ENCODE measurements at places on chromosomes 6 and 20.

DNA sequence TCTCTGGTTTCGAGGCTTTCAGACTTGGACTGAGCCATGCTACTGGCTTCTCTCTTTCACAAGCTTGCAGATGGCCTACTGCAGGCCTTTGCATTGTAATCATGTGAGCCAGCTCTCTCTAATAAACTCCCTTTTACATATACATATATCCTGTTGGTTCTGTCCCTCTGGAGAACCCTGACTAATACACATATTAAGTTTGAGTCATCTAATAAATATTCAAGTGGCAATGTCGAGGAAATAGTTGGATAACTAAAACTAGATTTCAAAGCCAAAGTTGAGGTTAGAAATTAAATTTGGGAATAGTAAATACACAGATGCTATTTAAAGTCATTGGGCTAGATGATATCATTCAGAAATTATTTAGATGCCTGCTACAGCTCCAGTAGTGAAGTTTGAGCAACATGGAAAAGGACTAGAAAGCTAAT is 1343.4 kb downstream of the GRIK2 start:
- DNase-seq, result peak; percentile 35

- DNase-seq, result no peak
Observed at GRCh38 chr6:167094820-167095637, 27.9 kb upstream of the CCR6 start.

DNA sequence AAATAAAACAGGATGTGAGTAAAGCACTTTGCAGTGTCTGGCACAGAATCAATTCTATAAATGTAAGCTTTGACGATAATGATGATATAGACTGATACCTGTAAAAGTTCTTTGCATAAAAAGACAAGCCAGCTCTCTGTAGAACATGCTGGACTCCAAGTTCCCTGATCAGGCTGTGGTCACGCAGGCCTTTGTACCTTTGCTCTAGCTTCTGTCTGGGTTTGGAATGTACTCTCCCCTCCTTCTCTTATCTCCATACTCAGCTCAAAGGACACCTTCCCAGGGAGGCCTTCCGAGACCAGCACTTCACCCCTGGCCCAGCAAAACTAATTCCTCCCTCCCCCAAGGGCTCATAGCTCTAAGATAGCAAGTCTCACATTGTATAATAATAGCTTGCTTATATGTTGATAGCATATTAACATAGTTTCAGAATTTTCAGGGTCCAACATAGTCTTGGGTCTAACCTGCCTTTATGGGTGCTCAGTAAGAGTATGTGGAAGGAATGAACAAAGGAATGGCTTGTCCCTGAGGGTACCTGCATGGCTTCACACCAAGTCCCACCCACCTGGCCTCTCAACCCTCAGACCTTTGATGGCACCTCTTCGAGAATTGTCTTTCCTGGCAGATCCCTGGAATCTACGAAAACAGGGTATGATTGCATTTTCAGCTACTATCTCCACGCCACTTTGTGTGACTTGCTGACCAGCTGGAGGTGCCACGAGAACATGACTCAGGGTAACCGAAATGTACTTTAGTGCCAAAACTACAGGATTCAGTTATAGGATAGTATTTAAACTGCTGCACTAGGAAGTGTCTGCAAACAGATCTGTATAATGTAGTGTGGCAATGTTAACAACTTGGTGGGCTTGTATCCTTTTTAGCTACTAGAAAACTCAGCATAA is 41.7 kb upstream of the PIM1 start:
- DNase-seq, result no peak

DNA sequence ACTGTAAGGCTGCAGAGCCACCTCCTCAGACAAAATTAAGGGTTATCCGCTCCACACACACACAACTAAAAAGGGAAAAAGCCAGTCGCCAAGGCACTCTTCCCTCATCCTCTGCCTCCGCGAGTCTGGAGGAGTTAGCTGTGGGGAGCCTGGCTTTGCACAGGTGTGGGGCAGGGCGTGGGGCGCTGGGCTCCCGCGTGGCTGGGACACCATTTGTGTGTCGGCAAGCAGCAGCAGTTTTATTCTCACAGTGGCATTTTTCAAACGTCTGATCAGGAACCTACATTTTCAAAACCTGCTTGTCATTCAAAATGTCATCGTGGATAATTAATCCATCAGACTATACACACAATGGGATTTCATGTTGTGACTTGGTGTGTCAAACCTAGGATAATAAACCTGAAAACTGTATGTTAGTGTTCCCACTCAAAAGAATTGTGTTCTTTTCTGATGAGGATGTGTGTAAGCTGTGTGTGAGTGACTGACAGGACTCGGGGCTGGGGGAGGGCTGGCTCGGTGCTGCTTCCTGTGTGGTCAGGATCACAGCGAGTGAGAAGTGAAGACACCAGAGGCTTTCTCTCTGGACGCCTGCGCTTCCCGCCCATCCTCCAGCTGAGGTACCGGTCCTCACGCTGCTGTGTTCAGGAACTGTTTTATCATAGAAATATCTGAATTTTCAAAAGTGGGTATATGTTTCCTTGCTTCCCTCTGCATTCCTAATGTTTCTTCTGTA is 83.1 kb downstream of the IRF4 start:
- DNase-seq, result no peak

- DNase-seq, result no peak
Observed at GRCh38 chr6:3756546-3756945, 5.0 kb upstream of the PXDC1 start.

DNA sequence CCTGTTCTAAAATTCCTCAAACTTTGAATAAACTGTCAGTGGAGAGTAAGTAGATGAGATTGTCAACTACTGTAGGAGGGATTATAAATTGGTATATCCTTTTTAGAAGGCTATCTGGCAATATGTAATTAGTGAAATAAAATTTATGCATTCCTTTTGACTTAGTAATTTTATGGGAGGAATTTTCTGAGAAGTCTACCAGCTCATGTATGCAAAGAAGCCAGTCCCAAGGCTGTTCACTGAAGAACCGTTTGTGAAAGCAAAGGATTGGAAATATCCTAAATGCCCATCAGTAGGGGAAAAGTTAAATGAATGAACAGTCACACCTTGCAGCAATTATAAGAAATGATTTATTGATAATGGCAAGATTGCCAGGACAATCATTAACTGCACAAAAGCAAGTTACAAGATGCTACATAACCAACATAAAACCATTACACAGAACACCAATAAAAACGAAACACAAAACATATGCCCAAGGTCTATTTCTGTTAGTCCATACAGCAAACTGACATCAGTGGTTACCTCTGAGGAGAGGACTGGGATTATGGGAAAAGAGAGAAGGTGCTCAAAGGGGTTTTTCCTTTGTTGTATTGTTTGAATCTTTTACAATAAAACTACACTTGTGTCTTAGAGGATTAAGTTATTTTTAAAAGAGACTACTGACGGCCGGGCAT is 4.6 kb upstream of the DSTN start:
- DNase-seq, result no peak

DNA sequence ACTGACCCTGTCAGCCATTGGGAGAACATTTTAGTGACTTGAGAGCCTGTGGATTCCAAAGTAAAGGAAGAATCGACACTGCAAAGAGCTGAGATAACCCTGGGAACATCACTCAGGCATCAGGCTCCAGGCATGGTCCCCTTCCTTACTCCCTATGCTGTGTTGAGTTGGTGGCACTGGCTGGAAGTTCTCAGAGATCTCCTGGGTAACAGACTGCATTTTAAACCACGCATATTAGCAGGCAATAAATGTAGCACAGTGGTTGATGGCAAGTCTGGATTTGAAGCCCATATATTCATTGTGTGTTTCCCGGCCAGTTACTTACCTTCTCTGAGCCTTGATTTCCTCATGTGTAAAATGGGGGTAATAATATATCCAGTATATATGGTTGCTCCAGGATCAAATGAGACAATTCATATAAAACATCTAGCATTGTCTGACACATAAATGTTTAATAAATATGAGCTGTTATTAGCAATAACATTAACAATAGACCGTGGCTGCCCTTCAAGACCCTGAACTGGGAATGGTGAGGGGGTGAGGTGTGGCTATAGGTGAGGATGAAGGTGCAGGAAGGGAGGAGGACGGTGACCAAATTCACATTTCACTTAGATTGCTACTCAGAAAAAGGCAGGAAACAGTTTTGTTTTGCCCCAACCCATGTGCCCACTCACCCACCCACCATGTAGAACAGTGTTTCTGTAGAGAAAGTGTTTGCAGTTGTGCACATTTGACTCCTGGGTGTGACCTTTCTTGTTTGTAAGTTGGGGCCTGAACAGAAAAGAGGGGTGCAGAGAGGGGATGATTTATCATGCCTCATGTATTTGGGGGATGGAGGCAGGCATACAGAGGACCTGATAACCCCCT is 2.1 kb downstream of the PLCG1 start:
- no peak for DNase-seq

DNA sequence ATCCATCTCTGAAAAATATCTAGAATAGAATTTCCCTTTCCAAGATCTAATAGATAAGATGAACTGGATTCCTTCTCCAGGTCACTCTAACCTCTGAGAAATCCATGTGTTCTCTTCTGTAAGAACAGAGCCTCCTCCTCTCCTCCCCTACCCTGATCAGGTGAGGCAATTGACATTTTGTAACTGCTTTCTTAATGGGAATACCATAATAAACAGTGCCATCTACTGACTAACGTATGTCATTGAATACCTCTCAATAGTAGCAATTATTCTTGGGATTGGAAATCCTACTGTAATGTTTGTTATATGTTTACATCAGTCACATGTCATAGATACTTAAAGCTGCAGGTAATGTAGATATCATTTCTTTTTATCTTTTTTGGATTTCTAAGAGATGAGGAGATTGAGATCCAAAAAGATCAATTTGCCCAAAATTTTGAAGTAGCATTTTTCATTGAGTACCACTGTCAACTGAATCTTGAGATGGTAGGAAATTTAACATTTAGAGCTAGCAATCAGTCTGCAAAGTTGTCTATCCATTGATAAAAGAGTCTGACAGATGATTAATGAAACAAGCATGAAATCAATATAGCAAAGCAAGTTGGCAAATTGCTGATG is 365.8 kb upstream of the HSF2 start:
- no peak for DNase-seq

DNA sequence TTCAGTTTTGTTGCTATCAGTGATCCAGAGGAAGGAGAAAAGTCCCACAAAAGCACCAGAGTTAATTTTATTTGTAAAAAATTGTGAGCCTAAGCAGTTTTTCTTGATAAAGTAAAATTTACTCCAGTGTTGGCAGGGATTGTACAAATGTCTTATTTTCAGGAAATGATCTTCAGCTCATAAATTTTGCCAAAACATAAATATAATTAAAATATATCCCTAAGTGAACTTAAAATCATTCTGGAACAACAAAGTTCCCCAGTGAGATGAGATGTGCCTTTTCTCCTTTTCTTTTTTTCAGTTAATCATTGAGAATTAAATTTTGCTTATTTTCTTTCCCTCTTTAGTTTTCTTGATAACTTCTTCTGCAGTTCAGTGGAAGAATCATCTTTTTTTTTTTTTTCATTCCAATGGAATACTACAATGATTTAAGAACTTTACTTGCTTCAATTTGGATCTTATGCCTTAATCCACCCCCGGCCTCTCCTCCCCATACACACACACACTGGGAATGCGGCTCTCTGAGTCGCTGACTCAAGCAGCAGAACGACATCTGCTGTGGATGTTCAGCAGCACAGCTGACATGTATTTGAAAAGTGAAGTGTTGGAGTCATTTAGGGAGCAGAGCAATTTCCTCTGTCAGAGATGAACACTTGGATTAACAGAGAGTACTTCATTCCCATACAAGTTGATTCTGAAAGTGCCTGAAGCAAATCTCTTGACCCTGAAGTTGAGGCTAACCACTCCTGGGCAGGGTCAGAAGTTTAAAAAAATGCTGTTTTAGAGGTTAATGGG is 27.7 kb upstream of the LAMA4 start:
- DNase-seq, result peak; percentile 63

- DNase-seq, result no peak
Observed at GRCh38 chr6:111718990-111719389, 113.3 kb upstream of the TRAF3IP2 start.

- DNase-seq, result no peak
Observed at GRCh38 chr20:57378646-57379262, 12.4 kb upstream of the RBM38 start.

GRCh38 chr6:117384659-117385058 is 41.1 kb downstream of the ROS1 start:
- no peak for DNase-seq

- DNase-seq, result no peak
Observed at GRCh38 chr6:89209457-89209856, 7.7 kb downstream of the GABRR1 start.

- no peak for DNase-seq
Observed at GRCh38 chr20:10794765-10795164, 121.0 kb upstream of the JAG1 start.

- DNase-seq, result no peak
Observed at GRCh38 chr6:39707962-39708683, 17.1 kb downstream of the KIF6 start.

DNA sequence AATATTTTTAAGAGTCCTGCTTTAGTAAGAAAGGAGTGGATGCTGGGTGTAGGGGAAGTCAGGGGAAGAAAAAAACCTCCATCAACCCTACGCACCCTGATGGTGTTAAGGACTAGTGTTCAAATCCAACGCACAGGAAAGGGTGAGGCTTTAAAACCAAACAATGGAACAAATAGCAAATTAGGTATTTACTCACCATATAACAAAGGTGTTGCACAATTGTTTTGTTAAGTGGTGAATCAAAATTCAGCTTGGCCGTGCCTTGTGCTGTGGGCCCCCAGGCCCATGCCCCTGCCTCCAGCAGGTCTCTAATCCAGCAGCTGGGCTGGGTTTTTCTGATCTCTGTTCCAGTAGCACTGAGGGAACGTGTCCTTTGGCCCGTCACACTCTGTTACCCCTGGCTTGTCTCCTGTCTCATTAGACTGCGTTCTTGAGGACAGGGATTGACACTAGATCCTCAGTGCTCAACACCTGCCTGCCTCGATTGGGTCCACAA is 11.8 kb downstream of the FAM83D start:
- no peak for DNase-seq

GRCh38 chr6:145087034-145087433 is 648.3 kb downstream of the EPM2A start:
- peak; percentile 55 for DNase-seq

DNA sequence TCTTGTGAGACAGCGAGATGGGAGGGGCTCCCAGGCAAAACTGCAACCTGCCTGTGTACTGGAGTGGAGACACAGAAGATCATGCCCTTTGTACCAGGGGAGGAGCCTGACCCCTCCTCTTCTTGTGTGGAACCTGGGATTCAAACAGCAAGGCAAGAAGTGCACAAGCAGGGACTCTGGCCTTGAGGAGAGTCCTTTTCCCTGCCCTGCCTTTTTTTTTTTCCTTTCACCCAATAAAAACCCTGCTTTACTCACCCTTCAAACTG is 251.8 kb upstream of the OPRM1 start:
- DNase-seq, result no peak

- no peak for DNase-seq
Observed at GRCh38 chr6:41167173-41167963, 4.5 kb upstream of the TREM2 start.

GRCh38 chr20:8272766-8273165 is 140.7 kb downstream of the PLCB1 start:
- no peak for DNase-seq

GRCh38 chr6:38649744-38650143 is 10.0 kb upstream of the BTBD9 start:
- no peak for DNase-seq
